ENCODE measurements at places on chromosomes 6 and 20. TPM values are rescaled to one million over a fixed set of nuclear protein-coding genes. Genes with fewer than 3 reads are reported as not detected.

GRCh38 chr6:106448000-106448426 lies 87.5 kb downstream of the CRYBG1 start:
- H3K4me1 ChIP-seq = no peaks in the 10 kb centered on the region
- H3K27ac ChIP-seq = no peak overlapping the region
- no peak overlapping the region for H3K4me3 ChIP-seq
- no peaks in the 10 kb centered on the region for H3K27me3 ChIP-seq
- H3K36me3 ChIP-seq = no peaks in the 10 kb centered on the region
- DNase-seq = no peak

GRCh38 chr6:143695130-143695968 lies 17.6 kb downstream of the PHACTR2 start:
- H3K27ac ChIP-seq = peak overlapping the region; percentile 71
- peaks cover 7% of the 10 kb centered on the region for H3K4me1 ChIP-seq
- H3K27me3 ChIP-seq = no peaks in the 10 kb centered on the region
- no peak for DNase-seq
- no peak overlapping the region for H3K4me3 ChIP-seq

GRCh38 chr6:139050770-139051313 lies 22.3 kb downstream of the ABRACL start:
- no peaks in the 10 kb centered on the region for H3K36me3 ChIP-seq
- H3K27ac ChIP-seq = no peak overlapping the region
- no peaks in the 10 kb centered on the region for H3K4me1 ChIP-seq

GRCh38 chr6:119273272-119274196 lies 76.0 kb downstream of the MAN1A1 start:
- no peak overlapping the region for H3K4me3 ChIP-seq
- H3K36me3 ChIP-seq = no peaks in the 10 kb centered on the region
- no peak overlapping the region for H3K27ac ChIP-seq
- H3K4me1 ChIP-seq = no peaks in the 10 kb centered on the region

DNA sequence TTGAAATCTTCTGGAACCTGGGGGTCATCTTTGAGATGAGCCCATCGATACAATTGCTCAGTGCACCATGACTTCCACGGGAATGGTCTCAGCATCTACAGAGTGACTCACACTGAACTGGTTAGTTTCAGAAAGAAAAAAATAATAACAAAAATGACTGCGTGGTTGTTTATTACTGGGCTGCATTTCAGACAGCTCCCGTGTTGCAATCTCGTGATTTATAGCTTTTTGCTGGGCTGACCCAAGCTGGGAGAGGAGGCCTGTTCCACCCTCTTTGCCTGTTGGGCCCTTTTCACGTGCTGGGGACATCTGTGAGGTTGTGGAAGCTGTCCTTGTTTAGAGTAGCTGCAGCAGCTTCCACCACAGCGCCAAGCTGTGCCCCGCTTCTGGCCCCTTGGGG lies 225.5 kb downstream of the BMP7 start:
- H3K36me3 ChIP-seq = no peaks in the 10 kb centered on the region
- no peaks in the 10 kb centered on the region for H3K27me3 ChIP-seq
- no peaks in the 10 kb centered on the region for H3K4me1 ChIP-seq
- no peak for DNase-seq
- H3K27ac ChIP-seq = no peak overlapping the region
- no peak overlapping the region for H3K4me3 ChIP-seq

Gene DYNLT2
- 1.6 TPM for polyA plus RNA-seq

GRCh38 chr6:2739335-2739734 lies 11.4 kb downstream of the MYLK4 start:
- no peak for DNase-seq
- no peak overlapping the region for H3K4me3 ChIP-seq
- H3K4me1 ChIP-seq = no peaks in the 10 kb centered on the region
- no peaks in the 10 kb centered on the region for H3K27me3 ChIP-seq
- no peaks in the 10 kb centered on the region for H3K36me3 ChIP-seq

Gene CST4
- not detected for polyA plus RNA-seq

GRCh38 chr20:32980131-32980941 lies 23.9 kb downstream of the SUN5 start:
- H3K4me3 ChIP-seq = no peak overlapping the region
- no peak overlapping the region for H3K27ac ChIP-seq
- no peaks in the 10 kb centered on the region for H3K4me1 ChIP-seq

GRCh38 chr6:113644861-113645575 lies 212.1 kb upstream of the MARCKS start:
- no peak overlapping the region for H3K27ac ChIP-seq
- no peaks in the 10 kb centered on the region for H3K36me3 ChIP-seq
- no peak for DNase-seq
- H3K4me3 ChIP-seq = no peak overlapping the region
- no peaks in the 10 kb centered on the region for H3K27me3 ChIP-seq

DNA sequence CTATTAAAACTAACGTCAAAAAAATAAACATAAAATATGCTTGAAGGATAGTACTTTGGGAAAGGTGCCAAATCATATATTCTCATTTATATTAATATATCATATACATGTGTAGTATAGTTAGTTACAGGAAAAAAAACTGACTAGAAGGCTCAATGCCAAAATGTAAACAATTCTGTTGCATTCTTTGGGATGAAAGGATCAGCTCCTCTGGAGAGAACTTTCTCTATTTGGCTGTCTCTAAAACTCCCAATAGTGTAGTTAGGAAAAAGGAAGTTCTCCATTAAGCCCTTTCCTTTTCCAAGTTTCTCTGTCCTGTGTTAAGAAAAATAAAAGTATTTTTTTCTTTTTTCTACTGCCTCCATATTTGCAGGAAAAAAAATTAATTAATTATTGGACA lies 86.5 kb upstream of the BTN3A2 start:
- H3K36me3 ChIP-seq = no peaks in the 10 kb centered on the region
- no peak overlapping the region for H3K27ac ChIP-seq
- H3K27me3 ChIP-seq = no peaks in the 10 kb centered on the region
- H3K4me1 ChIP-seq = peaks cover 3% of the 10 kb centered on the region
- no peak for DNase-seq

DNA sequence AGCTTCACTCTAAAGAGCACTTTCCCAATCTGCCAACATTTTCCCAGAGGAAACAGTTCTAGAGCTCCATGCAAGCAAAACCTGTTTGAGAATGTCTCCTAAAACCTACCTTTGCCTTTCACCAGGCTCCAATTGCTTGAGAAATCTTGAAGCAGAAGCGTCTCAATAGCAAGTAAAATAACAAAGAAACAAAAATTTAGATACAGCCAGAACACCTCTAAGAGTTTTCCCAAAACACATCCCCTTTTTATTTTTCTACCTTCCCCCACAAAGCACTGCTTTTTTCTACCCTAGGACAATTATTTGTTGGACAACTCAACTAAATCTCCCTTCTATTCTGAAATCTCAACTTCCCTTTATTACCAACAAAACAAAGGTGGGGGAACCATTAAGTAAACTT lies 3.6 kb downstream of the VGLL2 start:
- H3K27ac ChIP-seq = no peak overlapping the region
- no peak for DNase-seq
- no peaks in the 10 kb centered on the region for H3K36me3 ChIP-seq
- no peaks in the 10 kb centered on the region for H3K4me1 ChIP-seq
- H3K4me3 ChIP-seq = no peak overlapping the region

Gene CASS4
- 0.20 TPM for polyA plus RNA-seq

- no peak overlapping the region for H3K27ac ChIP-seq
- no peaks in the 10 kb centered on the region for H3K27me3 ChIP-seq
- no peak overlapping the region for H3K4me3 ChIP-seq
- no peaks in the 10 kb centered on the region for H3K4me1 ChIP-seq
- DNase-seq = peak; percentile 32
- no peaks in the 10 kb centered on the region for H3K36me3 ChIP-seq
Observed at GRCh38 chr6:117605169-117605826, 3.0 kb upstream of the GOPC start.

Gene PPP1R14C
- polyA plus RNA-seq = 0.38 TPM

Gene SSTR4
- not detected for polyA plus RNA-seq

- peak; percentile 75 for DNase-seq
- no peaks in the 10 kb centered on the region for H3K4me1 ChIP-seq
- no peaks in the 10 kb centered on the region for H3K27me3 ChIP-seq
- no peak overlapping the region for H3K27ac ChIP-seq
- H3K4me3 ChIP-seq = peak overlapping the region; percentile 2
- H3K36me3 ChIP-seq = no peaks in the 10 kb centered on the region
Observed at GRCh38 chr6:136920671-136921380, 1.3 kb upstream of the SLC35D3 start.

Gene NOX3
- polyA plus RNA-seq = not detected

- H3K27me3 ChIP-seq = no peaks in the 10 kb centered on the region
- H3K4me1 ChIP-seq = no peaks in the 10 kb centered on the region
- H3K36me3 ChIP-seq = no peaks in the 10 kb centered on the region
- DNase-seq = no peak
Observed at GRCh38 chr6:155078331-155078745, 83.2 kb downstream of the TIAM2 start.

Gene STMND1
- polyA plus RNA-seq = not detected

- no peak overlapping the region for H3K27ac ChIP-seq
- no peaks in the 10 kb centered on the region for H3K27me3 ChIP-seq
- no peak for DNase-seq
- peaks cover 2% of the 10 kb centered on the region for H3K36me3 ChIP-seq
- no peak overlapping the region for H3K4me3 ChIP-seq
- H3K4me1 ChIP-seq = no peaks in the 10 kb centered on the region
Observed at GRCh38 chr20:4006640-4007039, 8.7 kb downstream of the RNF24 start.

Gene OPRM1
- not detected for polyA plus RNA-seq

DNA sequence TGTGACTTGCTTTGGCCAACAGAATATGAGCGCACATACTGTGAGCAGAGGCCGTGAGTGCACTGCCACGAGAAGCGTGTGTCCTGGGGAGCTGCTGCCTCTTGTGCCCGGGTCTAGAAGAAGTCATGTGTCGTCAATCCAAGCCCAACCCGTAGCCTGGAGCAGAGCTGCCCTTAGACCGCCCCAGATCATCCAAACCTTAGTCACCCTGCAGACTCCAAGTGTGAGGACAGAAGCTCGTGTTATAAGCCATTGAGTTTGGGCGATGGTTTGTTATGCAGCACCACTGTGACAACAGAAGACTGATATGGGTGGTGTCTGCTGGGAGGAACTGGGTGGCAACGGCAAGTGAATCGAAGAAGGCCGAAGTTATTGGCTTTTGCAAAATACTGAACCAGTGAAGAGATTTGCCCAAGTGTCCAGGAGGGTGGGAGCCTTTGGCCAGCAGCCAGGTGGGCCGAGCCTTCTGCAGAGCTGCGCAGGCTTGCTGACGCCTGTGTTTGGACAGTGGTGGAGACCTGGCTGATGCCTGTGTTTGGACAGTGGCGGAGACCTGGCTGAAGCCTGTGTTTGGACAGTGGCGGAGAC lies 101.3 kb upstream of the SULF2 start:
- no peak overlapping the region for H3K4me3 ChIP-seq
- no peaks in the 10 kb centered on the region for H3K36me3 ChIP-seq

DNA sequence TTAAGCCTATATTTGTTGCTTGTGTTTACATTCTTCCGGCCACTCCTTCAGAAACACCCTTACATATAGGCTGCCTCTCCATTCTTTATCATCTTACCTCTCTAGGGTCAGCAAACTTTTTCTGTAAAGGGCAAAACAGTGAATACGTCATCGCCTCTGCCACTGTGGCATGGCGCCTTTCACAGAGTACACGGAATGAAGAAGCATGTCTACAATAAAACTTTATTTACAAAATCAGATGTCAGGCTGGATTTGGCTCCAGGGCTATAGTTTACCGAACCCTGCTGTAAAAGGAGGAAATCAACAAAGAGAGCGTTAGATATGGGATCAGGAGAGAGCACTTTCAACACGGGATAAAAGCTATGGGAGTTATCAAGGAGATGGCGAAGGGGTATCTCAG lies 9.3 kb upstream of the NCR2 start:
- no peaks in the 10 kb centered on the region for H3K27me3 ChIP-seq
- DNase-seq = no peak
- no peak overlapping the region for H3K4me3 ChIP-seq
- H3K27ac ChIP-seq = no peak overlapping the region

Gene RBPJL
- 0.08 TPM for polyA plus RNA-seq

- no peak overlapping the region for H3K27ac ChIP-seq
- no peaks in the 10 kb centered on the region for H3K36me3 ChIP-seq
- DNase-seq = no peak
Observed at GRCh38 chr6:87094576-87094975, 330 bp downstream of the CGA start.

Gene PI3
- polyA plus RNA-seq = 2.0 TPM

DNA sequence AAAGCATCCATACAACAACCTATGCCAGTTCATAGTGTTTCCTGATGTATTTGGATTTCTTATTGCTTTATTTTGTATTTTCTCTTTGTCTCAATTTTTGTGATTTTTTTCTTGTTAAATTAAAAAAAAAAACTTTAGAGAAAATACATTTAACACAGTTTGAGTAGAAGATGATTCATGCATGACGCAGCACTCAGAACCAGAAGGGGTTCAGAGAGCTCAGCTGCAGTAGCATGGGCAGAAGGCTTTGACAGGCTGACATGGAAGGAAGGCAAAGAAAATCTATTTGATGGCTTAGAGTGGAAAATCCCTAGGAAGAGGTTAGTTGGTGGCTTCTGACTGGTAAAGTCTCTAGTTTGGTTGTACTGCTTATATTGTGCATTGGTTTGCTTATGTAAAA lies 207.2 kb upstream of the STXBP5 start:
- H3K4me3 ChIP-seq = no peak overlapping the region
- no peak overlapping the region for H3K27ac ChIP-seq
- no peak for DNase-seq
- H3K4me1 ChIP-seq = no peaks in the 10 kb centered on the region
- H3K27me3 ChIP-seq = no peaks in the 10 kb centered on the region

GRCh38 chr20:8735674-8736073 lies 333.2 kb upstream of the PLCB4 start:
- H3K36me3 ChIP-seq = no peaks in the 10 kb centered on the region
- DNase-seq = no peak
- H3K4me3 ChIP-seq = no peak overlapping the region
- H3K27me3 ChIP-seq = no peaks in the 10 kb centered on the region

Gene MTCH1
- polyA plus RNA-seq = 152 TPM

GRCh38 chr6:137126875-137127485 lies 46.5 kb downstream of the IL22RA2 start:
- H3K27ac ChIP-seq = no peak overlapping the region
- no peaks in the 10 kb centered on the region for H3K36me3 ChIP-seq
- no peaks in the 10 kb centered on the region for H3K27me3 ChIP-seq
- no peak for DNase-seq

DNA sequence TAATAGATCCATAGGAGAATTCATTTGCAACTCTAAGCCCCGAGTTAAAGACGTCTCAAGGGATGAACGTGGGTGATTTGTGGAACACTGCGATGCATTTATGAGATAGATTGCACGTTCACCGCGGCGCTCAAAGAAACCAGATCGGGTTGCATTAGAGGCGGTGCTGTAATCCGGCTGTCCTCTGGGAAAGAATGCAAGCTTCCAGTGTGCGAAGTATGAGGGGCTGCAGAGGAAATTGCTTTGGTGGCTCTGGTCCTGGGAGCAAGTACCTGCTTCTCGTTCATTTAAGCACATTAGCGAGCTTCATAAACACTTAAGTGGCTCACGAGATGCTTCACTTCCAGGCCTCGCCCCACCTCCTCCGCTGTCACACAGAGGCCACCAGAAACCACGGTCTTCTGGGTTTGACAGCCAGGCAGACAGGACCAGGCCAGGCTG lies 182.3 kb downstream of the CDH4 start:
- DNase-seq = no peak
- no peak overlapping the region for H3K4me3 ChIP-seq
- no peak overlapping the region for H3K27ac ChIP-seq
- no peaks in the 10 kb centered on the region for H3K4me1 ChIP-seq

GRCh38 chr6:112181130-112181529 lies 73.2 kb downstream of the LAMA4 start:
- H3K27me3 ChIP-seq = no peaks in the 10 kb centered on the region
- H3K27ac ChIP-seq = no peak overlapping the region
- H3K4me1 ChIP-seq = no peaks in the 10 kb centered on the region
- H3K36me3 ChIP-seq = no peaks in the 10 kb centered on the region

GRCh38 chr6:134093007-134093573 lies 40.7 kb upstream of the SLC2A12 start:
- no peak overlapping the region for H3K4me3 ChIP-seq
- no peaks in the 10 kb centered on the region for H3K27me3 ChIP-seq
- no peak overlapping the region for H3K27ac ChIP-seq
- no peaks in the 10 kb centered on the region for H3K4me1 ChIP-seq
- H3K36me3 ChIP-seq = no peaks in the 10 kb centered on the region

Measured in aorta (tissue), 5 donors.